Stimulated activated CD4-positive, alpha-beta T cell treated with anti-CD3 and anti-CD28 coated beads, Interleukin-12 subunit alpha, Interleukin-12 subunit beta, amount 100 ng/mL, for 24 hours (primary cell): ENCODE measurements at places on chromosomes 1 and 21.

DNA sequence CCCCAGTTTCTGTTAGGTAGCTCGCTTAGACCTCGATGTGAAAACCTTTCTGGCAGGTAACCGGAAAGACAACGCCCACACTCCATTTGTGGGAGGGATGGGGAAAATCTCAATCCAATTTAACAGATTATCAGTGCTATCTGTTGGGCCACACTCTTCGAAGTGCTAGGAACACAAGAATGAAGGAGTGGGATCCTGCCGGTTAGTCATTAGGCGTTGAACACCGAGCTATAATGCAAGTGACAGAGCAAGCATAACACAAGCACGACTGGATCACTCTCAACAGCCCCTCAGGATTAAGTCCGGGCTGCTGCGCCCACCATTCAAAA is 531 bp downstream of the SNIP1 start:
- no peak for DNase-seq

DNA sequence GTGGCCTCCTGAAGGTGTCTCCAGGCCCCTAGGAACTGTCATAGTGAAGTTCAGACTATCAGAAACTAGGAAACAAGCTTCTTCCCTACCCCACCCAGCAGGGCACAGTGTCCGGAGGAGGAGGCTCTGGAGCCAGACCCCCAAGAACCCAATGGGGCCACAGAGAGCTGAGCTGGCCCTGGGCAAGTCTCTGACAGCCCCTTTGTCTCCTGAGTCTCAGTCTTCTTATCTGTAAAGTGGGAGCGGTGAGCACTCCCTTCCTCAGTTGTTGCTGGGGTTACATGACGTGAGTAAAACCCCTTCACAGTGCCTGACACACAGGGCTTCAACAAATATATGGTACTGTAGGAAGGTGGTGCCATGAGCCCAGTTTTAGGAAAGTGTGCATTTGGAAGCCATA is 675.8 kb downstream of the MATN1 start:
- no peak for DNase-seq

GRCh38 chr1:162276493-162276892 is 100.2 kb downstream of the SPATA46 start:
- no peak for DNase-seq

GRCh38 chr1:192907545-192908243 is 98.9 kb downstream of the RGS2 start:
- no peak for DNase-seq

- no peak for DNase-seq
These were observed 167.2 kb upstream of the HMCN1 start for GRCh38 chr1:185566995-185567394.
